ENCODE measurements at places on chromosomes 13 and 19. TPM values are rescaled to one million over a fixed set of nuclear protein-coding genes. Genes with fewer than 3 reads are reported as not detected.

DNA sequence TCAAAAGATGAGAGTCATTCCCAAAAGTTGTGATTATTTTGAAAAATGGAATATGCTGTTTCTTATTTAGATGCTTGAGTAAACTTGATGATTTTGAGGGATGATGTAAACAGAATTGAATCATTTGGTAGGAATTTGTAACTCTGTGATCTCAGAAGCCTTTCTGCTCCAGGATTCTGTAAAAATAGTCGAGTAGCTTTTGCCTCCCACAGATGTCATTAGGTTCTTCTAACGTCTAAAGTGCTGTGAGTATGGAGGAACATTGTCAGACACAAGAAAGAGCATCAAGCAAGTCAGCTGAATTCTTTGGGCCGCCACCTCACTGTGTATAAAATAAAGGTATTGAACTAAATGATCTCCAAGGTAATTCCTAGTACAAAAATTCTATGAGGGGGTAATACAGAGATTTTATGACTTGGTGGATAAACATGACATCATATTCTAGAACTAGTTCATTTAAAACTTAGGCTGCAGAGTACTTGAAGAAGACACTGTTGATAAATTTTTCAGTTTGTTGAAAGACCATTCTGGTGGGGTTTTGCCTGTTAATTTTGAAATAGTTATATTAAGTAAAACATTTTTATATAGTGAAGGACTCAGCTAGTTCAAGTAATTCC is 1.4 kb upstream of the GPR183 start:
- DNase-seq, result no peak

DNA sequence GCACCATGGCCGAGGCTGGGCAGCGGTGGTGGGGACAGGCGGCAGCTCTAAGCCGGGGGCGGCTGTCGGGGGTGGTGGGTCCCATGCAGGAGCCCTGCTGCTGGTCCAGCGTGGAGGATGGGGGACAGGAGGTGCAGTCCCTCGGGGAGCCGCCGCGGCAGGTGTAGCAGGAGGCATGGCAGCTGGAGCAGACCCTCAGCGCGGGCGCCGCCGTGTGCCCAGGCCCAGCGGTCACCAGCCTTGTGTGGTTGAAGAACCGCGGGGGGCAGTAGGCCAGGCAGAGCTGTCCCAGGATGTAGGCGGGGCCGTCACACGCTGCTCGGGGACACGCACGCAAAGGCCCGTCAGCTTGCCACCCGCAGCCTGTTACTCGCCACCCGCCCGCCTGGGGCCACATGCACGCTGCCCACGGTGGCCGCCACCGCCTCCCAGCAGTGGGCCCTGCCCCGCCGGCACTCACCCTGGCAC is 2.9 kb upstream of the C19orf25 start:
- DNase-seq, result no peak

- DNase-seq, result no peak
Measured at GRCh38 chr13:100536643-100537180, 51.9 kb downstream of the GGACT start.

DNA sequence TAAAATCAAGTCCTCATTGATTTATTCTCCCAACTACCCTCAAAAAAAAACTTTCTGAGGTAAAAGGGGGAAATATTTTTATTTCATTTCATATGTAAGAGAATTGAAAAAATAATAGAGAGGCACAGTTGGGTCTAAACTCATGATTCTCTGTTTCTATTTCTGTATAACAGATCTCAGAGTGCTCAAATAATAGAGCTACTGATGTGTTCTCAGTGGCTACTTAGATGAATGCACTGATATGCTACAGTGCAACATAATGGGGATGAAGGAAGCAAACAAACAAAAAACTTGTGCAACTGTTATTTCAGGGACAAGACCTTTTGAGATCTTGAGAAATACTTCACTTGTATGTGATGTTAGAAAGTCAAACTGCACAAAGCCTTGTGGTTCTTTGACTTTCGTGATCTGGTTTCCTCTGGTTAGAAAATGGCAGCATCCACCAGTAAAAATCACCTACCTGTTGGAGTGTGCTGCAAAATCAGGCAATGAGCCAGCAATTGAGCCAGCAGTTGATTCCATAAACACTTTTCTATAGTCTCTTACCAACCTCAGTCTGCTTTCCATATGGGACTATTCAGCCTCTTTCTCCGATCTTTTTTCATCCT is 9.7 kb upstream of the DACH1 start:
- DNase-seq, result no peak

The S1PR2 gene
- 14.5 TPM for polyA plus RNA-seq

The FCAR gene
- polyA plus RNA-seq, result not detected

GRCh38 chr13:25920277-25920676 is 131.5 kb downstream of the SHISA2 start:
- no peak for DNase-seq

DNA sequence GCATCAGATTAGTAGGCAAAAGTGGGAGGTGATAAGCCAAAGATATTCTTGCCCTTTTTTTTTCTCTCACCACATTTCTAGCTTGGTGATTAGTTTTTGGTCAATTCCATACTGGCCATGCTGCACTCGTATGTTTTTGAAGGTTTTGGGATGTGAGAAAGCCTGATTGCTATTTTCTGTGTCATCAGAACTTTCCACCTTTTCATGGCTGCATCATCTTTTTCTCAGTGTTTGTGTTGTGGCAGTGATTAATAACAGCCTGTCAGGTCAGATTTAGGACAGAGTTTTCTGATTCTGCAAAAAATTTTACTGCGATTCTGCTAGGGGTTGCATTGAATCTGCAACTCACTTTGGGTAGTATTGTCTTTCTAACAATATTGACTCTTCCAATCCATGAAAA is 32.9 kb downstream of the PSG1 start:
- no peak for DNase-seq

DNA sequence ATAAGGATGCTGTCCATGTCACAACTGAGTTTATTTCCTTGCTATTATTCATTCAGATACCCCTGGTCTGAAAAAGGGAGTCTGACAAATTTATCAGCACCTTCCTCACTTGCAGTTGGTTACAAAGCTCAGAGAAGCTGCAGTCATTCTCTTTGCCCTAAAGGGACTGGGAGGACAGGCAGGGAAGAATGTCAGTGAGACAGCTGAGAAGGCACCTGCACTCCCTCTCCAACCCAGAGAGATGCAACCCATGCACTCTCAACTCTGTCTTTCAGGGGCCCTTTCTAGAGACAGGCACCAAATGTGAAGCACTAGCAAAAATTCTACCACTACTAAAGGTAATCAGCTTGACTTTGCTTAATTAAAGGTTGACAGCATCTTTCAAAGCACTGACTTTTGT is 83.3 kb downstream of the CRYL1 start:
- no peak for DNase-seq

The SIAH3 gene
- polyA plus RNA-seq, result 0.42 TPM

The ZNF564 gene
- 4.9 TPM for polyA plus RNA-seq

The SIGLEC10 gene
- polyA plus RNA-seq, result 1.1 TPM

- peak; percentile 90 for DNase-seq
Measured at GRCh38 chr19:55301459-55302317, 17.9 kb downstream of the BRSK1 start.

- DNase-seq, result peak; percentile 95
Measured at GRCh38 chr19:13022859-13023636, 27.8 kb downstream of the NFIX start.

The SIGLEC12 gene
- 0.13 TPM for polyA plus RNA-seq

- peak; percentile 94 for DNase-seq
Measured at GRCh38 chr19:1239796-1240737, 1.5 kb upstream of the ATP5F1D start.

- DNase-seq, result no peak
Measured at GRCh38 chr13:31986676-31987470, 44.7 kb upstream of the FRY start.

The GJB6 gene
- 16.0 TPM for polyA plus RNA-seq

The APC2 gene
- polyA plus RNA-seq, result 0.47 TPM

DNA sequence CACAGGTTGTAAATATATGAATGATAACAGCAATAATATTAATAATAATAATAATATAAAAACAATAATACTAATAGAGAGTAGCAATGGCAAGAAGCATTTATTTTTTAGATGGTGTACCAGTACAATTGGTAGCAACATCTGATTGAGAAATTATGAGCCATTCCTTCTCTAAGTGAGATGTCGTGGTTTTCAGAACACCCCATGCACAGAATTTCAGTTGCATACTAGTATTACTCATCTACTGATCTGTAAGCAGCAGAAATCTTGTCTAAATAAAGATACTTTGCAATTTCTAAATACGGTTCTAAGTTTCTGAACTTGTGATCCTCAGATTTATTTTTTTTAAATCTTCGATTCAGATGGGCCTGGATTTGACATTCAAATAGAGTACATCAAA is 788.0 kb upstream of the ATXN8OS start:
- DNase-seq, result no peak

Data from muscle of back (tissue), 13 donors.